Astrocyte (in vitro differentiated cells and primary cell): ENCODE measurements at places on chromosomes 16 and 17. TPM values are rescaled to one million over a fixed set of nuclear protein-coding genes. Genes with fewer than 3 reads are reported as not detected.

Gene GLIS2
- 16.5 and 18.9 TPM in 2 replicates for total RNA-seq

Gene TSEN54
- total RNA-seq, result 15.1 and 16.5 TPM in 2 replicates

Gene TBX4
- 0.14 TPM in 1 of 2 replicates, not detected in the other for total RNA-seq

Gene TBC1D3K
- not detected in 2 replicates for total RNA-seq

Gene SULT1A4
- 1.2 and 1.9 TPM in 2 replicates for total RNA-seq

Gene SIAH1
- 22.5 and 24.4 TPM in 2 replicates for total RNA-seq

Gene PRR11
- total RNA-seq, result 10.3 and 14.9 TPM in 2 replicates

DNA sequence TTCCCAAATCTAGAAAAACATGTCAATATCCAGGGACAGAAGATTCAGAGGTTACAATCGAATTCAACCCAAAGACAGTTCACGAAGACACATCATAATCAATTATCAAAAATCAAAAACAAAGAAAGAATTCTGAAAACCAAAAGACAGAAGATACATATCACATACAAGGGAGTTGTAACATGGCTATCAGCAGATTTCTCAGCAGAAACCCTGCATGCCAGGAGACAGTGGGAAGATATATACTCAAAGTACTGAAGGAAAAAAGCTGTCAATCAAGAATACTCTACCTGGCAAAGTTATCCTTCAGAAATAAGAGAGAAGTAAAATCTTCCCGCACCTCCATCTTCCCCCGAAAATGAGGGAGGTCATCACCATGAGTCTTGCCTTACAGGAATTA lies 258.6 kb downstream of the CEP112 start:
- H3K36me3 ChIP-seq, result no peaks in the 10 kb centered on the region
- H3K4me1 ChIP-seq, result no peaks in the 10 kb centered on the region
- H3K27me3 ChIP-seq, result no peaks in the 10 kb centered on the region
- H3K4me3 ChIP-seq, result no peak overlapping the region

GRCh38 chr17:18246880-18247612 lies 11.5 kb downstream of the FLII start:
- H3K36me3 ChIP-seq, result peaks cover 32% of the 10 kb centered on the region
- H3K4me3 ChIP-seq, result no peak overlapping the region
- no peaks in the 10 kb centered on the region for H3K27me3 ChIP-seq
- no peak for DNase-seq

- H3K4me3 ChIP-seq, result no peak overlapping the region
- H3K27ac ChIP-seq, result no peak overlapping the region
- H3K27me3 ChIP-seq, result peaks cover 8% of the 10 kb centered on the region
Observed at GRCh38 chr16:68754084-68754792, 17.1 kb downstream of the CDH1 start.

GRCh38 chr17:30292286-30292858 lies 628 bp upstream of the BLMH start:
- H3K36me3 ChIP-seq, result peaks cover 8% of the 10 kb centered on the region
- no peaks in the 10 kb centered on the region for H3K27me3 ChIP-seq
- peaks cover 13% of the 10 kb centered on the region for H3K4me1 ChIP-seq
- peak; percentile 45 for DNase-seq
- H3K27ac ChIP-seq, result peak overlapping the region; percentile 61

DNA sequence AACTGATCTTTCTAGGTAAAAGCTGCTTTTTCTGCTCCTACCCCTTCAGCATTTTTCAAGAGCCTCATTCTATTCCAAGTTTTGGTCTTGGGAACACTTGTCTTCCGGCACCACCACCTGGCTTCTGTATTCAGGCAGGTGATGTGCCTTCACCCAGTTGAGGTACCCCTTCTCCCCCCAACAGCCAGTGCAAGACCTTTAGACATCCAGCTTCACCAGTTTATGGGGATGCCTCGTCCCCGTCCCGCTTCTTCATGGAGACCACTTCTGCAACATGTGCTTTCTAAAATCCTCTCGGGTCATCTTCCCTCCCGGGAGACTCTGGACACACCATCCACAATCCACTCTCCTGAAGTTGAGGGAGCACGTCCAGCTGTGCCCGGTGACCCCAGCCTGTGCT lies 69.9 kb downstream of the SRCIN1 start:
- no peak overlapping the region for H3K4me3 ChIP-seq
- H3K4me1 ChIP-seq, result no peaks in the 10 kb centered on the region
- H3K27me3 ChIP-seq, result peaks cover 20% of the 10 kb centered on the region
- no peak for DNase-seq
- no peaks in the 10 kb centered on the region for H3K36me3 ChIP-seq
- no peak overlapping the region for H3K27ac ChIP-seq

DNA sequence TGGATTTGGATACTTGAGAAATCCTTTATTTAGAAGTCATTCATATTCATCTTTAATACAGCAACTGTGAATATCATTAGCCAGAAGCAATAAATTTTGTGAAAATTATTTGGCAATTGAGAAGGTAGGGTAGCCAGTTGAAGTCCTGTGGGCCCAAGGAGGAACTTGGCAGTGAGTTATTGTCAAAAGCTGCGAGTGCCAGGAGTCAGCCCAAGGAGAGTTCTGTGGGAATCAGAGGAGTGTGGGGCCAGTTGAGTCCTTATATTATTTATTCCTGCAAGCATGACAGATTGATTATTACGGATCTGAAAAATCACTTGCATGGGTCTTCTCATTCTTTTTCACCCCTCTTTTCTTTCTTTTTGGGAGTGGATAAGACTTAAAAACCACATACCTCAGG lies 38.3 kb downstream of the PRKCA start:
- H3K4me3 ChIP-seq, result no peak overlapping the region
- no peak for DNase-seq
- H3K36me3 ChIP-seq, result no peaks in the 10 kb centered on the region
- no peaks in the 10 kb centered on the region for H3K27me3 ChIP-seq
- H3K27ac ChIP-seq, result no peak overlapping the region

- no peak for DNase-seq
- no peaks in the 10 kb centered on the region for H3K4me1 ChIP-seq
- H3K27ac ChIP-seq, result no peak overlapping the region
- no peaks in the 10 kb centered on the region for H3K27me3 ChIP-seq
- H3K4me3 ChIP-seq, result no peak overlapping the region
Observed at GRCh38 chr17:61611323-61611722, 20.3 kb upstream of the NACA2 start.

DNA sequence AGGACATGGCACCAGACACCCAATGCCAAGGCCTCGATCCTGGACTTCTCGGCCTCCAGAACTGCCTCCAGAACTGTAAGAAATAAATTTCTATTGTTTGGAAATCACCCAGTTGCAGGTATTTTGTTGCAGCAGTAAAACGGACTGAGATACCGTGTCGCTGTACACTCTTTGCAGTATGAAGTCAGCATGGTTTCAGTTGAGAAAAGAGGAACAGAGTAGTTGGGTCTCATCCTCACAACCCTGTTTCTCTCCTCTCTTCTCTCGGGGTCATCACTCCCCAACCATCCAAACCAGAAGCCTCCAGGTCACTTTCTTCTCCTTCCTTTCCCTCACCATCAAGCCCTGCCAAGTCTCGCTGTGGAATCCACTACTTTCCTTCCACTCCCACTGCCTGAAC lies 77.8 kb downstream of the ADCY9 start:
- no peaks in the 10 kb centered on the region for H3K4me1 ChIP-seq
- no peak overlapping the region for H3K27ac ChIP-seq
- no peak for DNase-seq
- no peaks in the 10 kb centered on the region for H3K27me3 ChIP-seq
- no peak overlapping the region for H3K4me3 ChIP-seq

GRCh38 chr17:66564992-66565465 lies 262.6 kb downstream of the PRKCA start:
- no peak overlapping the region for H3K27ac ChIP-seq
- peak; percentile 73 for DNase-seq
- H3K4me1 ChIP-seq, result peaks cover 16% of the 10 kb centered on the region
- no peak overlapping the region for H3K4me3 ChIP-seq
- H3K27me3 ChIP-seq, result no peaks in the 10 kb centered on the region

GRCh38 chr17:81591971-81592370 lies 39.8 kb upstream of the FAAP100 start:
- H3K4me3 ChIP-seq, result no peak overlapping the region
- no peak overlapping the region for H3K27ac ChIP-seq
- no peaks in the 10 kb centered on the region for H3K4me1 ChIP-seq
- H3K27me3 ChIP-seq, result no peaks in the 10 kb centered on the region
- peaks cover 62% of the 10 kb centered on the region for H3K36me3 ChIP-seq
- DNase-seq, result no peak

- no peaks in the 10 kb centered on the region for H3K27me3 ChIP-seq
- H3K4me1 ChIP-seq, result peaks cover 6% of the 10 kb centered on the region
- no peak overlapping the region for H3K4me3 ChIP-seq
- DNase-seq, result no peak
- no peaks in the 10 kb centered on the region for H3K36me3 ChIP-seq
- no peak overlapping the region for H3K27ac ChIP-seq
Observed at GRCh38 chr17:36614933-36615332, 13.6 kb downstream of the MRM1 start.

- peaks cover 9% of the 10 kb centered on the region for H3K4me1 ChIP-seq
- no peaks in the 10 kb centered on the region for H3K36me3 ChIP-seq
- no peaks in the 10 kb centered on the region for H3K27me3 ChIP-seq
- no peak overlapping the region for H3K4me3 ChIP-seq
- H3K27ac ChIP-seq, result no peak overlapping the region
Observed at GRCh38 chr17:1630662-1631061, 2.0 kb upstream of the SLC43A2 start.

DNA sequence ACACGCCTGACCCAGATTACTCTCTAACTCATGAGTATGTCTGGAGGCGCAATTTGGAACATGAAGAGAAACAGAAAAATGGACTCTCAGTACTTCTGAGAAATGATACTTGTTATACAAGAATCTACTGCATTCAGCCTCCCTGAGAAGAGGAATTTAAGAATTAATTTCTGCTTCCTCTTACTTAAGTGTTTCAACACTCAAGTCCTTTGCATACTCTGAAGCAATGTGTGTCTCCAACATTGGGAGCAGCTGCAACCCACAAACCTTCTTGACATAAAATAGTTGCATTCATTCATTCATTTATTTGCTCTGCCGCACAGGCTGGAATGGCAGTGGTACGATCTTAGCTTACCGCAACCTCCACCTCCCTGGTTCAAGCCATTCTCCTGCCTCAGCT lies 199.8 kb downstream of the NPIPA7 start:
- no peak overlapping the region for H3K4me3 ChIP-seq
- H3K4me1 ChIP-seq, result no peaks in the 10 kb centered on the region
- DNase-seq, result no peak
- no peak overlapping the region for H3K27ac ChIP-seq

- no peaks in the 10 kb centered on the region for H3K36me3 ChIP-seq
- no peak overlapping the region for H3K4me3 ChIP-seq
- no peak for DNase-seq
- no peak overlapping the region for H3K27ac ChIP-seq
- H3K4me1 ChIP-seq, result peaks cover 16% of the 10 kb centered on the region
Observed at GRCh38 chr16:83134638-83135037, 507.9 kb downstream of the CDH13 start.

GRCh38 chr17:14738652-14738988 lies 437.7 kb downstream of the HS3ST3B1 start:
- no peaks in the 10 kb centered on the region for H3K36me3 ChIP-seq
- peaks cover 6% of the 10 kb centered on the region for H3K4me1 ChIP-seq
- DNase-seq, result no peak
- H3K27ac ChIP-seq, result peak overlapping the region; percentile 59
- no peaks in the 10 kb centered on the region for H3K27me3 ChIP-seq

DNA sequence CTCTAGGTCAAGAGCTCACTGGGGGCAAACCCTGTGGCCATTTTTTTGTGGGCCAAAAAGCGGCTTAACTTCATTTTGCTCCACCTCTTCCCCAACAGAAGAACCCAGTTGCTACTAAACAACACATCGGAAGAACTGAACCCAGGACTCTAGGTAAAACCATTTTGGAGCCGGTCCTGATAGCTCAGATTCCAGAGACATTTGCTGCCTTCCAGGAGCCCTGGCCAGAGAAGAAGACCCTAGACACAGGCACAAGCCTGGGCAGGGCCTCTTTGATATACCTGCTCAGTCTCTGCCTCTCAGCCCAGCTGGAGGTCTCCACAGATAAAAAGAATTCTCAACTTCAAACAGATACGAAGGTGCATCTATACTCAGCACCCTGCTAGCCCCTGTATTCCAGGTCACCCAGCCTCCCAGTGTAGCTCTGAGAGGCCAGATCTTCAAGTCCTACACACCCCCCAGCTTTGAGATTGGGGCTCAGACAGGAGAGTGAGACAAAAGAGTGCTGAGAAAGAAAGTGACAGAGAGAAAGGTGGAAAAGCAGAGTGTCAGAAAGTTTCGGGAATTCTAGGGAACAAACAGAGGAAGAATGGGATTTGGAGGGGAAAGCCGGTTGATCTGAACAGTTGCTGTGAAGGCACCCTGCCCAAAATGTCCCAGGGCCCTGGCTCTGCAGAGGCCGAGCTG lies 6.6 kb upstream of the HOXB9 start:
- no peak overlapping the region for H3K4me3 ChIP-seq
- H3K27ac ChIP-seq, result no peak overlapping the region
- H3K36me3 ChIP-seq, result no peaks in the 10 kb centered on the region
- peaks cover 3% of the 10 kb centered on the region for H3K4me1 ChIP-seq
- DNase-seq, result no peak
- peaks cover 99% of the 10 kb centered on the region for H3K27me3 ChIP-seq

DNA sequence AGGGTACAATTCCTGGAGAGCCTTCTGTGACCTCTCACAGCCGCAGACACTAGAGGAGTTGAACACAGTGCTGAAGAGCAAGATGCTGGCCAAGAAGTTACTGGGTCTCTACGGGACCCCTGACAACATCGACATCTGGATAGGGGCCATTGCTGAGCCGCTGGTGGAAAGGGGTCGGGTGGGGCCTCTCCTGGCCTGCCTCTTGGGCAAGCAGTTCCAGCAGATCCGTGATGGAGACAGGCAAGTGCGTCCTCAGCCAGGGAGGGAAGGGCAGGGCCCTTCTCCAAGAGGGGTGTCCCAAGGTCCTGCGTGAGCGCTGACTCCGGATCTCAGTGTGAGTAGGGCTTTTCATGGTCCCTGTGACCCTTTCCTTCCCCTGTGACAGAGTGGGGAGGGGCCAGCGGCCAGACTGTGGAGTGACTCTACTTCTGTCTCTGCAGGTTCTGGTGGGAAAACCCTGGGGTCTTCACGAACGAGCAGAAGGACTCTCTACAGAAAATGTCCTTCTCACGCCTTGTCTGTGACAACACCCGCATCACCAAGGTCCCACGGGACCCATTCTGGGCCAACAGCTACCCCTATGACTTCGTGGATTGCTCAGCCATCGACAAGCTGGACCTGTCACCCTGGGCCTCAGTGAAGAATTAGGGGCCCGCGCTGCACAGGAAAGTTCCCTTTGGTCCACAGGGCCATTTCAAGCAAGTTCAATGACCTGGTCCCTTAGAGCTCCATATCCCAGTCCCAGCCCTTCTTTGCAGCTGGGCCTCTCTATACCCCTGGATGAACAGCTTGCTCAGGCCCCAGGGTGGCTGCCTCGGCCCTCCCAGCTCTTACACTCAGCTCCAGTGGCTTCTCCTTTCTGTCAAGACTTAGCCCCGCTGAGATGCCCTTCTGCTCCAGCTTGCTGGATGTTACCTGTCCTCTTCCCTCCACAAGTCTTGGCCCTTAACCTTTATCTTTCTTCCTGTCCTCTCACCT lies 13.1 kb downstream of the MPO start:
- no peaks in the 10 kb centered on the region for H3K4me1 ChIP-seq
- DNase-seq, result no peak

DNA sequence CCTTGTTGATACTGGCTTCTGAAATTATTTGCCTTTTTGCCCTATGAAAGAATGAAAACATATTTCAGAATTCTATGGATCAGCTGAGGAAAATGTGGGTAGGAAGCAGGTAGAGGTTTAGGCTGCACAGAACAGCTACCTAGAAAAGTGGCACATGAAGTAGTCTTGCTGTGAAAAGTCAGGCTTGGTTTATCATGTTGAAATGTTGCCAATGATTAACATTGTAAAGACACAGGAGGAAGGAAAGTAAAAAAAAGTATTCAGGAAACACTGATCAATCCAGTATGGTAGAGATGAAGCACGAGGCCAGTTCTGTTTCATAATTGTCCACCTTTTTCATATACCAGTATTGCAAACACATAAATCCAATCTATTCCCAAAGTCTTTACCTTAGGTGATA lies 29.9 kb downstream of the ABCA6 start:
- H3K27me3 ChIP-seq, result no peaks in the 10 kb centered on the region
- no peaks in the 10 kb centered on the region for H3K36me3 ChIP-seq
- no peak overlapping the region for H3K27ac ChIP-seq
